Glutamatergic neuron (in vitro differentiated cells): ENCODE measurements at places on chromosomes 3 and 15. TPM values are rescaled to one million over a fixed set of nuclear protein-coding genes. Genes with fewer than 3 reads are reported as not detected.

DNA sequence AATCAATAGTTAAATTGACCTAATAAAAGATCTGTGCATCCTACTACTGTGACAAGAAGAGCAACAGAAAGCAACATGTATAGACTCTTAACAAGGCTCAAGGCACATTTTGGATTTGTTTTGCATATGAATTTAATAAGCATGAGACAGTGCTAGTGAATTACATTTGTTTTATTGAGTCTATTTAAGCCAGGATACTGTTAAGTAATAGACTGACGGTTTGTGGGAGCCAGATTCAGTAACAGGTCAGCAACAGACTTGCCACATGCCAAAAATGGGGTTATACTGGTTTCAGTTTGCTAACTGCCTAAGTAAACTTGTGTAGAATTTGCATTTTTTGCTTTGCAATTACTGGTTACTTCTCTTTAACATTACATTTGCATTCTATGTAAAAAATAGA lies 54.0 kb downstream of the MBNL1 start:
- DNase-seq = no peak

DNA sequence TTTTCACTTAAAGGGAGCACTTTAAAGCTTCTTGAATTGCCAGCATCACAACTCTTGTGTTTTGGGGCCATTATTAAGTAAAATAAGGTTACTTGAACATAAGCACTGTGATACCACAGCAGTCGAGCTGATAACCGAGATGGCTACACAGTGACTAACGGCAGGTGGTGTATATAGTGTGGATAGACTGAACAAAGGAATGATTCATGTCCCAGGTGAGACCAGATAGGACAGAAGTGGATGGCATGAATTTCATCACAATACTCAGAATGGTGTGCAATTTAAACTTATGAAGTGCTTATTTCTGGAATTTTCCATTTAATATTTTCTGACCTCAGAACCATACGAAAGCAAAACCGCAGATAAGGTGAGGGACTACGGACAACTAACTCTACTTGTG lies 40.2 kb downstream of the PBRM1 start:
- DNase-seq = no peak

Gene LRRC2
- total RNA-seq = not detected

DNA sequence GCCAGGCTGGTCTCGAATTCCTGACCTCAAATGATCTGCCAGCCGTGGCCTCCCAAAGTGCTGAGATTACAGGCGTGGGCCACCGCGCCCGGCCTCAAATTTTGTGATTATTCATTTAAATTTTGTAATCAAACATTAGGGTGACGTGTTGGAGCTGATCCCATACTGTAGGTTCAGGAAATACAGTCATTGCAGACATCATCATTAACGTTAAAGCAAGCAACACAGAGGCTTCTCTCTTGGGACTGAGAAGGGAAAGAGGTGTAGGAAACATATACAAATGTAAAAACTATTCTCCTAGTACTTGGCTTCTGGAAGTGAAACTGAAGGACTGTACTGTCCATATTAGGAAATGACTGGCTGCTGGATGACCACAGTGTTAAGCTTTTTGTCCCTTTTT lies 11.1 kb upstream of the ARID3B start:
- no peak for DNase-seq

Gene CD96
- not detected for total RNA-seq

Gene CHRNA5
- 55.3 TPM for total RNA-seq

Gene KCNMB3
- 2.5 TPM for total RNA-seq

GRCh38 chr15:86165265-86166211 lies 85.9 kb downstream of the AGBL1 start:
- DNase-seq = no peak

Gene TUSC7
- total RNA-seq = not detected

Gene KIF23
- total RNA-seq = 5.2 TPM

GRCh38 chr3:31613177-31613576 lies 80.5 kb downstream of the STT3B start:
- no peak for DNase-seq

DNA sequence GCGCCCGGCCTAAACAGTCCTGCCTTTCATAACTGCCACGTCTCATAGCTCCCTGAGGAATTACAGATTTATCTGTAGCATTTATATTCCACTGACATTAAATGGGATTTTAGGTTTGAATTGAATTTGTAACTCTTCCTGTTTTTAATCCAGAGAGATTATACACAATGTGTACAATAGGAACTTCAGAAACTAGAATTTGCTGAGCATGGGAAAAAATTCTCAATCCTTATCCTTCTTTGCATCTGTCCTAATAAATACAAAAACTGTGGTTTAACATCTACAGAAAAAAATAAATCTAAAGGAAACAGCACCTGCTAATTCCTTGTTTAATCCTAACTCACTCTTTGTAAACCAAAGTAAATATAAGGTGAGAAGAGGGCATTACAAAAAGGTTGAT lies 2.2 kb downstream of the NEK11 start:
- DNase-seq = no peak

Gene MKRN3
- total RNA-seq = 1.4 TPM

DNA sequence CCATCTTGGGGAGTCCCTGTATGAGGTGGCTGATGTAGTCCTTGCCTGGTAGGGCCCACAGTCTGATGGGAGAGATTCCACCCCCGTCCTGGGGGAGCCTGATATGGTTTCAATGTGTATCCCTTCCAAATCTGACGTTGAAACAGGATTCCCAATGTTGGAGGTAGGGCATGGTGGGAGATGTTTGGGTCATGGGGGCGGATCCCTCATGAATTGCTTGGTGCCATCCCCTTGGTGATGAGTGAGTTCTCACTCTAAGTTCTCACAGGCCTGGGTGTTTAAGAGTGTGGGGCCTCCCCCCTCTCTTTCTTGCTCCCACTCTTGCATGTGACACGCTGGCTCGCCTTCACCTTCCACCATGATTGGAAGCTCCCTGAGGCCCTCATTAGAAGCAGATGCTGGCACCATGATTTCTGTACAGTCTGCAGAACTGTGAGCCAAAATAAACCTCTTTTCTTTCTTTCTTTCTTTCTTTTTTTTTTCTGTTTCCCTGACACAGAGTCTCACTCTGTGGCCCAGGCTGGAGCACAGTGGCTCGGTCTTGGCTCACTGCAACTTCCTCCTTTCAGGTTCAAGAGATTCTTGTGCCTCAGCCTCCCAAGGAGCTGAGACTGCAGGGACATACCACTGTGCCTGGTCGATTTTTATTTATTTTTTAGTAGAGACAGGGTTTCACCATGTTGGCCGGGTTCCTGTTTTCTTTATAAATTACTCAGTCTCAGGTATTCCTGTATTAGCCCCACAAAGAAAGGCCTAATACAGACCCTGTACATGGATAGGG lies 28.6 kb downstream of the ITGA11 start:
- DNase-seq = no peak

DNA sequence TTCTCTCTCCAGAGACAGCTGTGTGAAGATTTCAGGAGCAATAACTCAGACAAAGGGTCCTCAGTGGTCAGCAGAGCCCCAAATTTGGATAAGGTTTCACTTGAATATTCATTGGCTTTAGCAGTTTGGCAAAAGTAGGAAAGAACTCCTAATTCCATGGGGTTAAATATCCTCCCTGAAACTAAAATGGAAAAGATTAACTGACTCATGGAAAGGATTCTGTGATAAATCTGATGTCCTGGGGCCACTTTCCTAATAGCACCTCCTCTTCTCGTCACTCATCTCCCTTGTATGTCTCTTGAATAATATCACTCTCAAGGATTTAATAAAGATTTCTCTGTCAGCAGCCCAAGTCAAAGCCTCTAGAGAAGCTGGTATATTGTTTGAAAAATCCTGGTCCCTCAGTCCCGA lies 33.3 kb upstream of the TBC1D23 start:
- DNase-seq = no peak

GRCh38 chr3:21067031-21067813 lies 683.8 kb downstream of the ZNF385D start:
- DNase-seq = no peak

Gene EDC3
- total RNA-seq = 66.0 TPM

GRCh38 chr15:70690491-70691276 lies 72.7 kb downstream of the UACA start:
- no peak for DNase-seq

- DNase-seq = no peak
Observed at GRCh38 chr3:126476166-126477060, 722 bp upstream of the ZXDC start.

GRCh38 chr3:194879991-194880939 lies 194.6 kb downstream of the FAM43A start:
- DNase-seq = peak; percentile 77

- DNase-seq = no peak
Observed at GRCh38 chr15:52495125-52495524, 33.6 kb downstream of the MYO5A start.

Gene WWTR1
- total RNA-seq = 2.3 TPM

- no peak for DNase-seq
Observed at GRCh38 chr15:51121118-51121517, 26.4 kb upstream of the TNFAIP8L3 start.

Gene UNC13C
- 0.49 TPM for total RNA-seq

DNA sequence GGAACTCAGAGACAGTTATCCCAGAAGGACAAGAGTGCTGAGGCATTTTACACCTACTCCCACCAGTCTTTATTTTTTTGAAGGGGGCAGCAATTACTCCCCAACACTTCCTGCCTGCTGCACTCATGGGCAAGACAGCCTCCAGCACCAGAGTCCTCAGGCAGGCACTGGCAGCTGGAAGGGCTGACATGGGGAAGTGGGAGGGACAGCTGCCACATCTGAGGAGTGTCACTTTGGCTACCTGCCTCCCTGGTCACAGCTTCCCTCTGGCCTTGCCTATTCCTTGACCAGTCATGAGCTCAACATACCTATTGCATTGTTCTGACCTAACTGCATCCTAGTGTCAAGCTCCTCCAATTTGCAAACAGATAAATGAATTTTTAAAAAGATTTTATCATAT lies 10.2 kb upstream of the LACTB start:
- no peak for DNase-seq

GRCh38 chr3:71101014-71101413 lies 482.5 kb downstream of the FOXP1 start:
- no peak for DNase-seq

GRCh38 chr3:184455991-184456390 lies 76.1 kb downstream of the CHRD start:
- no peak for DNase-seq

Gene FOXB1
- not detected for total RNA-seq

Gene SPTSSB
- total RNA-seq = 1.9 TPM

Gene HHLA2
- total RNA-seq = not detected

Gene GOLGA8Q
- not detected for total RNA-seq

DNA sequence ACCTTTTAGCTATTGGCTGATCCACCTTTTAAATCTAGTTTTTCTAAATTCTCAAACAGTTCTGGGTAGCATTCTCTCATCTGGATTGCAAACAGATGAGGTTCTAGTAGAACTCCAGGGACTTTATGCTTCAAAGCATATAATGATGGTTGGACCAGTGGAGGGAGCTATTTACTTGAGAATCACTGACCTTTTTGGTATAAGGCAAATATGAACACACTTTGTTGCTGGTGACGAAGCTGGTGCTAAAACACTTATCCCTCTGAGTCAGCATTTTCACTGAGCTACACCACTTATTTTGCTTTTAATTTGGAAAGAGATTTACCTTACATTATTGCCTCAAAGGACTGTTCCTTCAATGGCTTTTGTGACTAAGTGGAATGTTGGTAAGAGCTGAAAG lies 58.6 kb upstream of the SLITRK3 start:
- no peak for DNase-seq

Gene ZPLD1
- not detected for total RNA-seq

DNA sequence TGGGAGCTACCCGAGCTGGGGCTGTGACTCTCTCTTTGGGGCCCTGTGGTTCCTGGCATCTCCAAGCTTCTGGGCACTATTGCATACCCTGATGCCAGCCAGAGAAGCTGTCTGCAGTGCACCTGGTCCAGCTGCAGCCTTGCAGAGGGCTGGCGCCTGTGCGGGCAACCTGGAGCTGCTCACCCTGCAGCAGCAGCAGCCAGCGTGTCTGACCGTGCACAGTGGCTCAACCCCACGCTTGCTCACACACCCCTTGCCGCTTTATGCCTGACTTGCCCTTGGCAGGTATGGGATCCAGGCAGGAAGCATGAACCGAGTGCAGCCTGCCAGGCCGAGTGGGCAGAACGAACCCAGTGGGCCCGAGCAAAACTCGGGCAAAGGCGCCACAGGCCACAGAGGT lies 69.9 kb downstream of the GLB1 start:
- no peak for DNase-seq

- peak; percentile 6 for DNase-seq
Observed at GRCh38 chr15:68583321-68583720, 4.5 kb downstream of the CORO2B start.

DNA sequence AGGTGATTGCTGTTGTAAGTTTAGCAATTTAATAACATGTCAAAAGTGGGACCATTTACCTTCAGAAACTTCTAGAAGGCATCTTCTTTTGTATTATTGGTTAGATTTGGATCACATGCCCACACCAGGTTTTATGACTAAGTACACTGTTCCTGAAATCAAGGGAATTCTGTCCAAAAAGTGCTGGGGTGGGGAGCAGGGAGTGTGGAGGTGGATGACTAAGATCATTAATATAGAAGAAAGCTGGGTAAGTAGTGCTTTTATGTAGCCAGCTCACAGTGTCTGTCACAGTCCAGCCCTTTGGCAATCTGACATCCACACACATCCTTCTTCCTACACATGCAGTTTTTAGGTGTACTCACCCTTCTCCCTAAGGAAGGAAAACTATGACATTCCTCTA lies 120.0 kb downstream of the TMCO5A start:
- DNase-seq = no peak

Gene TEX9
- 6.1 TPM for total RNA-seq

GRCh38 chr3:41148478-41148877 lies 50.8 kb upstream of the CTNNB1 start:
- DNase-seq = no peak
